ENCODE measurements at places on chromosomes 12 and 14. TPM values are rescaled to one million over a fixed set of nuclear protein-coding genes. Genes with fewer than 3 reads are reported as not detected.

DNA sequence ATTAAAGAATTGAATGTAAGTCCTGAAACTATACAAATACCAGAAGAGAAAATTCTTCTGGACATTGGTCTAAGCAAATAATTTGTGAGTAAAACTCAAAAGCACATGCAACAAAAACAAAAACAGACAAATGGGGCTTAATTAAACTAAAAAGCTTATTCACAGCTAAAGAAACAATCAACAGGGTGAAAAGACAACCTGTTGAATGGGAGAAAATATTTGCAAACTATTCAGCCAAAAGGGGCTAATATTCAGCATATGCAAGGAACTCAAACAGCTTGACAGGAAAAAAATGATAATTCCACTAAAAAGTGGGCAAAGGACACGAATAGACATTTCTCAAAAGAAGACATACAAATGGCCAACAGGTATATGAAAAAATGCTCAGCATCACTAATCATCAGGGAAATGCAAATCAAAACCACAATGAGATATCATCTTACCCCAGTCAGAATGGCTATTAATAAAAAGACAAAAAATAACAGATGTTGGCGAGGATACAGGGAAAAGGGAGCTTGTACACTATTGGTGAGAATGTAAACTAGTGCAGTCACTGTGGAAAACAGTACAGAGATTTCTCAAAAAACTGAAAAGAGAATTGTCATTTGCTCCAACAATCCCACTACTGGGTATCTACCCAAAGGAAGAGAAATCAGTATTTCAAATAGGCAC lies 177.5 kb upstream of the RTL1 start:
- DNase-seq: no peak
- no peaks in the 10 kb centered on the region for H3K36me3 ChIP-seq
- no peak overlapping the region for H3K4me3 ChIP-seq
- H3K27ac ChIP-seq: no peak overlapping the region

- no peaks in the 10 kb centered on the region for H3K27me3 ChIP-seq
- H3K4me3 ChIP-seq: no peak overlapping the region
- no peak for DNase-seq
Observed at GRCh38 chr14:37903343-37904191, 304.1 kb upstream of the SSTR1 start.

DNA sequence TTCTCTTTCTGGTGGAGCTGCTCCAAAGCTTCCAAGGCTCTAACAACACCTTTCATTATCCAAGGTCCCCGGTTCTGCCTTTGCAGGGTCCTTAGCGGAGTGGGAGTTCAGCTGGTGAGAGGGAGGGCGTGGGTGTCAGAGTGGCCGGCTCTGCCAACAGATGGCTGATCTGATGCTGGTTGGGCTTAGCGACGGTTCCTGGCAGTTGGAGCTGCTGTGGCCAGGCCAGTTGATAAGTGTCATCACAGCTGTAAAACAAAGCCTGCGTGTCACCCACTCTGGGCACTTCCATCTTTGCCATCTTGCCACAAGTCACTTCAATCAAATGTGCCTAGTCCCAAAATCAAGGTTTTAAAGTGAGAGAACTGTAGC lies 36.3 kb downstream of the RIN3 start:
- H3K36me3 ChIP-seq: 0 out of 2 replicates have a peak, but pooled peaks cover 2% of the 10 kb centered on the region
- no peak for DNase-seq

The IQSEC3 gene
- not detected for total RNA-seq

The KRT76 gene
- not detected for total RNA-seq

The C14orf39 gene
- not detected for total RNA-seq
